ENCODE measurements at places on chromosomes 5 and 9.

- no peak for DNase-seq
These were observed 2.0 kb upstream of the ENC1 start for GRCh38 chr5:74642543-74642863.

GRCh38 chr5:34621277-34622097, 34.6 kb upstream of the RAI14 start:
- DNase-seq, result no peak

- DNase-seq, result no peak
These were observed 153.8 kb downstream of the ARL15 start for GRCh38 chr5:54156577-54156976.

DNA sequence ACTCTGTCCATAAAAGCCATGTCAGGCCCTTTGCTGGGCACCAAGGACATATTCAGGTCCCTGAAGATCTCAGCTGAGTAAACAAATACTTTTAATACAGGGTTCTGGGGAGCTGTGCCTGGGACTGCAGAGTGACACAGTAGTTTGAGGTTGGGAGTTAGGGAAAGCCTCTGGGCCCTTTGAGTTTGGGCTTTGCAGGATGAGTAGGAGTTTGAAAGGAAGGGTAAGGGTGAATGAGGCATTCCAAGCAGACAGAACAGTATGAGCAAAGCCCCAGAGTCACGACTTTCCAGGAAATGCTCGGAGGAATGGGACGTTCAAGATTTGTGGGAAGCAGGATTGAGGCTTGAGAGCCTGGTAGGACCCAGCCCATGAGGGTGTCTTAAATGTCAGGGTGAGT, 13.3 kb downstream of the CRB2 start:
- DNase-seq, result no peak

DNA sequence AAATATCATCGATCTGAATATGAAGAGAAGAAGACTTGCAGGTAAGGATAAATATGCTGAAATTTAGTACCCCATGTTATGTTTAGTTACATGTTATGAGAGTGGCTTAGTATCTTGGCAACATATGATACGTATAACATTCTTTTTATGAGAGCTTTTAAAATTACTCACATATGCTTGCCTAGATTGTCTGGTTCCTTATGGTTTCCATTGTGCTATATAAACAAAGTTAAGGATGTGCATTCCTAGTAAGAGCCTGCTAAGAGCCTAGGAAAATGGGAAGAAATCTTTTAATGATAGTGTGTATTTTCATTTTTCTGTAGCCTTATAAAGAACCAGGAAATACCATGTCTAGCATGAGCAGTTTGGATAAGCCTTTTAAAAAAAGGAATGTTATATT, 112.0 kb upstream of the KCNN2 start:
- DNase-seq, result no peak

- no peak for DNase-seq
These were observed 38.2 kb downstream of the ZDHHC11B start for GRCh38 chr5:746258-746761.

- DNase-seq, result no peak
These were observed 51.8 kb upstream of the CTNNAL1 start for GRCh38 chr9:109064963-109065702.

Data from T follicular helper cell (primary cell).